ENCODE measurements at places on chromosomes 11 and 22.
A peak's percentile ranks its signal among the peaks of the same experiment; 100 is the strongest.

DNA sequence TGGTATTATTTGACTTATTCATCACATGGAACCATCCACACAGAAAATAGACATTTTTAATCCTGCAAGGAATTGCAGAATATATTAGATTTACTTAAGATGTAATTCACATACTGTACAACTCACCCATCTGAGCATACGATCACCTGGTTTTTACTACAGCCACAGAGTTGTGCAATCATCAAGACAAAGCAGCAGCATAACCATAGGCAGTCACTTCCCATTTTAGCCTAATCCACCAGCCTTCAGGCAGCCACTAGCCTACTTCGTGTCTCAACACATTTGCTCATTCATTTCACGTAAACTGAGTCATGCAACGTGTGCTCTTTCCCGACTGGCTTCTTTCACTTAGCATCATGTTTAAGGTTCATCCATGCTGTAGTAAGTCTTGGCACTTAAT, 23.0 kb downstream of the PIWIL3 start:
- no peak for DNase-seq

DNA sequence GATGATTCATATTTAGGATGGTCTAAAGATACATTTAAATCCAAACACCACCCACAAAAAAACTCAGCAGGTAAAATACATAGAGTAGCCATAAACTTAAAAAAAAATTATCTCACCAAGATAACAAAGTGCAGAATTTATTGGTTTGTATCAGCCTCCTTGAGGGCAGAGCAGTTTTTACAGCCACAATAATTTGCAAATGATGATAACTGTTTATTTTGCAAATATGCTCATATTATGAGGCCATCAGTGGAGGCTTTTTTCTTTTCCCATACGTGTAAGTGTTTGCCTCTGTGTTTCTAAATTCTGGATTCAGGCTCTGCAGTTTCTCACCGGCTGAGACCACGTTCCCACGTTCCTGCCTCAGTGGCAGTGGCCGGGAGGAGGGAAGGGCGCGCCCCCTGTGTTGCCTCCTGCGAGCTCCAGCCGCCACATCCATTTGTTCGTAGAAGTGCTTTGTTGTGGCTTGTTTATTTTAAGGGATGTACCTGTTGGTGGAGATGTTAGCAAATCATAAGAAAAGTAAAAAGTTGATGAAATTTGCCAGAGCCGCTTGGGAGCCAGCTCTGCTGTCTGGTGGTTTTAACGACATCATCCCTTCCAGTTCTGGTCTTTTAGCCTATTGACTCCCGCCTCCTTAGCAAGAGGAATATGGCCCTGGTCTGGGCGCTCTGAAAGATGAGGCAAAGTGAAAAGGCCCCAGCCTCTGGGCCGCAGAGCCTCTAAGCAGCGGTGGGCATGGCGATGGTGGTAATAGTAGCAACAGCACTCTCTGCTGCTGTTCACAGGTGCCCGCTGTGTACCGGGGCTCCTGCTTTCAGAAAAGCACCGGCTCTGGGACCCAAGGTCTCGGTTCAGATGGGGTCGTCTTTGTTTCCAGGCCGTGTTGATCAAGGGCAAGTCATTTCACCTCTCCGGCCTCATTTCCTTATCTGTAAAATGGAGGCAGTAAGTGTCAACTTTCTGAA, 66.7 kb upstream of the PPARA start:
- DNase-seq: no peak

GRCh38 chr22:29269731-29270474, 1.8 kb downstream of the EWSR1 start:
- no peak for DNase-seq

DNA sequence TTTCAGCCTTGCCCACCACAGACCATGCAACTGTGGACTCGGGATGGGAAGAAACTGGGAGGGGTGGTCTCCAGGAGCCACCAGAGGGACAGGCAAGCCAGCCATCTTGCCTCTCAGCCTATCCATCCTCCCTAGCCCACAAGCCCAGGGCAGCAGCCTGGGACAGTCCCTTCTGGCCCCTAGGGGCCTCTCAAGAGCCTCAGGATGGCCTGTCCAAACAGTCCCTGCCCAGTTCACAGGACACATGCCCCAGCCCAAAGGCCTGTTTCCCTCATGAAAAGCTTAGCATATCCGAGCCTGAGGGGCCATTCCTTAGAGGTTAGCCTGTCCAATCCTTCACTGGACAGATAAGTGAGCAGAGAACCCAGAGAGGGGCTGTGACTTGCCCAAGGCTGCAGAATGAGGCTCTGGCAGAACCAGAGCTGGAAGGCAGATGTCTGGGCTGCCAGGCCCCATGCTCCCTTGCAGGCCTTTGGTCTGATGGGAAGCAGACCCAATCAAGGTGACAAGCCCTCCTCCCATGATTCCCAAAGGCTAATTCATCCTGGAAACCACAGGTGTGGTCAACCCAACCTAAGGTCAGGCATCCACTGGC, 28.2 kb downstream of the LRRC10B start:
- DNase-seq: no peak

GRCh38 chr11:27213232-27213660, 149.8 kb downstream of the CCDC34 start:
- DNase-seq: no peak

DNA sequence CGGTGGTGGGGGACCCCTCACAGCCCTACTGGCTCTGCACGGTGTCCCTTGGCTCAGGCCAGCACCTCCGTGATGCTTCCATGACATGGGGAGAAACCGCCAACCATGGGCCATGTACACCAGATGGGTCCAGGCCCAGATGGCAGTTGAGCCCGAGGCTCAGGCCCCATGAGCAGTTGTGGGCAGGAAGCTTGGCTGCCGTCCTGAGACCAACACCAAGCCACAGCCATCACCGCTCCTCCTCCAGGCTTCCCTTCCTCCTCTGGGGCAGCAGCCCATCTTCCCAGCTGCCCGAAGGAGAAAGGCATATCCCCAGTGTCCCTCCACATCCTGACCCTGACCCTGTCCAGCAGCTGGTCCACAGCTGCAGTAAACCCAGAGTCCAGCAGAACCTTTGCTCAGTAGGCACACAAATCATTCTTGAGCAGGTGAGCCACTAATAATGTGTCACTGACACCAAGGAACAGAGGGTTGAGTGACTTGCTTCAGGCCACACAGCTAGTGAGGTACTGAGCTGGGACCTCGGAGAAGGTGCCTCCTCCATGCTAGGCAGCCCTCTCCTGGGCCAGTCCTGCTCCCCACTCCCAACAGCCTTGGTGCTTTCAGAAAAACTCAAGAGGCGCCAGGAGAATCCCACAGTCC, 204.9 kb downstream of the CTTN start:
- no peak for DNase-seq

- DNase-seq: no peak
These were observed 22.1 kb downstream of the ATP6V1E1 start for GRCh38 chr22:17606496-17606895.

GRCh38 chr11:65390099-65390941, 3.9 kb downstream of the FRMD8 start:
- no peak for DNase-seq

DNA sequence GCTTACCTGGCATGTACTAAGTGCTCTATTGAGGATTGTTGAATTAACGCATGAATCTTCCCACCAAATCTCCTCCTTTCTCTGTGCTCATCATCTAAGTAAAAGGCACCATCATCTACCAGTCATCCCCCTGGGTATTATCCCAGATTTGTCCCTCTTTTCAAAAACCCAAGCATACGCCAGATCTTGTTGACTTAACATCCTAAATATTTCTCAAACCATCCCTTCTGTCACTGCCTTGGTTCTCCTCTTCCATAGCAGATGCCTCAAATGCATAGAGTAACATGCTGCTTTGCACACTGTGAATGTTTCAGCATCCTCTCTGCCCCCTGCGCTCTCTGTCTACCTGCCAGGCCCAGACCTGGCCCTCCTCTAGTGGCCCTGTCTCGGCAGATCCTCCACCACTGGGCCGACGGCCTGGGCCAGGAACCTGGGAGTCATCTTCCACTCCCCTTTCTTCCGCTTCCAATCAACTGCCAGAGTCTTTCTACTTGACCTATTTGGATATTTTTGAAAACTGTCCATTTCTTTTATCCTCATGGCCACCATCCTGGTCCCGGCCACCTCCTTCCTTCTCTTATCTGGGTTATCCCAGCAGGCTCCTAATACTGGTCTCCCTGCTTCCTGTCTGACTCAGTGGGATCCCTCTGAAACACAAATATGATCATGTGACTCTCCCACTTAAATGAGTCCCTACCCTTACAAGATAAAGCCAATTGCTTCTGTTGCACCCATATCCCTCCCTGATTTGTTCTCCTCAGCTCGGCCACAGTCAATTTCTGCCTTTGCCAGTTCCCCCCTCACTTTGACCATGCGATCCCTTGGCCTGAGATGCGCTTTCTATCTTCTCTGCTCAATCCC, 3.4 kb upstream of the TAB1 start:
- no peak for DNase-seq

DNA sequence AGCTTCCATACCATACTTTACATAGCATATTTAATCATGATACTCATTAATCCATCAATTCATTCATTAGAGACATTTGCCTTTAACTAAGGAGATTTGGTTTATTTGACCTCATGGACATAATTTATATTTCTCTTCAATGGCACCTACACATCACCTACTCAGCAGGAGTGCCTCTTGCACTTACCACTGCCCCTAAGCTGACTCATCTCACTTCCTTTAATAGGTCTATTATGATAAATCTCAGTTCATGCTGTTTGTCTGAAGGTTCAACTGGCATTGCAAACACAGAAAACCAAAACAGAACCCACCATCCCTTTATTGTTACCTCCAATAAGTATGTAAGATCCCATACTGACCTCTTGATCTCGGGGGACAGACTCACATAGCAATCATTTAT, 186.7 kb downstream of the LUZP2 start:
- no peak for DNase-seq

DNA sequence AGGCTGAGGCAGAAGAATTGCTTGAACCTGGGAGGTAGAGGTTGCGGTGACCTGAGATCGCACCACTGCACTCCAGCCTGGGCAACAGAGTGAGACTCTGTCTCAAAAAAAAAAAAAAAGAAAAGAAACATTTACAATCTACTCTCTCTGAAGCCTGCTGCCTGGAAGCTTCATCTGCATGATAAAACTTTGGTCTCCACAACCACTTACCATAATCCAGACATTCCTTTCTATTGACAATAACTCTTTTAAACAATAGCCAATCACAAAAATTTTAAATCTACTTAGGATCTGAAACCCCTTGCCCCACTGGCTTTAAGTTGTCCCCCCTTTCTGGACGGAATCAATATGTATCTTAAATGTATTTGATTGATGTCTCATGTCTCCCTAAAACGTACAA, 25.0 kb upstream of the HTR3A start:
- no peak for DNase-seq

- DNase-seq: no peak
These were observed 73.0 kb downstream of the CYB5R2 start for GRCh38 chr11:7600205-7600775.

DNA sequence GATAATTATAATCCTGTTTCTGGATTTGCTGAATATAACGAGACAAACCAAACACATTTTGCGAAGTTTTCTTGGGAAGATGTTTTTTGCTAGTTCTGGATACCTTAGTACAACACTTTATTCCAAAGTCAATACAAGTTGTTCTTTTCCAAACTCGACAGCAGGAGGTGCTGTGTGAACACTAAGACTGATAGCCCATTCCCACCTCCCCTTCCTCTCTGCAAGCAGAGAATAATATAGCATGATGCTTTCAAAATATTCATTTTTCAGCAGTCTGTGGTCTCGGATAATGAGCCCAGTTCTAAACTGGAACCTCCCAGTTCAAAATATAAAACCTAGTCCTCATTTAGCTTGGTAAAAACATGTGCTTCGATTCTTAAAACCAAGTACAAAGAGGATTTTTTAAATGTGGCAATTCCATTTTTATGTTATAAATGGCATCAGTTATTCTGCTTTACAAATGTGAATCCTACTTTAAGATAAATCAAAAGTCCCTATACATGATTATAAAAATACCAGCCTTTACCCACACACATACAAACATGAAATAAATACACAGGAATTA, 129.1 kb downstream of the DCDC1 start:
- DNase-seq: peak; percentile 82

- no peak for DNase-seq
These were observed 364.4 kb upstream of the API5 start for GRCh38 chr11:42947405-42947804.

All from NCI-H2081 (cell line).